ENCODE measurements at places on chromosomes 1 and 21.

DNA sequence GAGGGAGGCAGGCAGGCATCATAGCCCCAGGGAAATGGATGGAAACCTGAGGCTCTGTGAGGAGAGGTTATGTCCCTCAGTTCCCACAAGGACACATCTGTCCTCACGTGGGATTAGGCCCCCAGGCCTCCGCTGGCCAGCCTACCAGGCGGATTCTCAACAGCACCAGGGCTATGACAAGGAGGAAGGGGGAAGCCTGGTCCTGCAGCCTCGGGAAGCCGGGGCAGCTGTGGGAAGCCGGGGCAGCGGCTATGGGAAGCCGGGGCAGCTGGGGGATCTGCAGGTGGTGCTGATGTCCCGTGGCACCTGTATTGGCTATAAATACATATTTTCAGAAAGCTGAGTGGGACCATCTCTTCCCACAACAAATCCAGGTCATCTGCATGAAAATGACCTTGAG lies 19.7 kb downstream of the BSND start:
- no peak for DNase-seq

GRCh38 chr1:108646648-108647269 lies 14.1 kb downstream of the HENMT1 start:
- peak; percentile 96 for DNase-seq

GRCh38 chr1:39915499-39916129 lies 13.9 kb upstream of the MYCL start:
- DNase-seq: no peak

DNA sequence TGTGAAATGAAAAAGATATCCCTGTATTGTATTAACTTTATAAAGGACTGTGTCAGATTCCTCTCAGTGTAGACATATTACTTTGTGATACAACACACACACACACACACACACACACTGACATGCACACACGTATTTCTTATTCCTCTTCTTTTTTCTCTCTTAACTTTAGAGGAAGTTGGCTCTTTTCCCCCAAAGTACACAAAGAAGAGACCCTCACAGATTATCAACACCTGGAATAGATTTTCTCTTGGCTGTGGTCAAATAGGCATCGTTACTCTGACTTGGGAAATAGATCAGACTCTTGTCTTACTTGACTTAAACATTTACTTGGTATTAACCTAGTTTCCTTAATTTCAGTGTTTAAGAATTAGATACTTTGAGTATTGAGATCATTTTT lies 792.8 kb downstream of the ADGRL2 start:
- no peak for DNase-seq

- DNase-seq: no peak
Observed at GRCh38 chr1:100960098-100960497, 64.2 kb downstream of the SLC30A7 start.

- no peak for DNase-seq
Observed at GRCh38 chr1:23628951-23629387, 62.6 kb upstream of the RPL11 start.

GRCh38 chr1:116311193-116311592 lies 61.9 kb upstream of the ATP1A1 start:
- no peak for DNase-seq

GRCh38 chr1:24336075-24336474 lies 16.9 kb downstream of the GRHL3 start:
- no peak for DNase-seq

GRCh38 chr1:17795081-17795809 lies 40.1 kb downstream of the ACTL8 start:
- DNase-seq: no peak

GRCh38 chr1:10911490-10912166 lies 100.8 kb upstream of the TARDBP start:
- no peak for DNase-seq

DNA sequence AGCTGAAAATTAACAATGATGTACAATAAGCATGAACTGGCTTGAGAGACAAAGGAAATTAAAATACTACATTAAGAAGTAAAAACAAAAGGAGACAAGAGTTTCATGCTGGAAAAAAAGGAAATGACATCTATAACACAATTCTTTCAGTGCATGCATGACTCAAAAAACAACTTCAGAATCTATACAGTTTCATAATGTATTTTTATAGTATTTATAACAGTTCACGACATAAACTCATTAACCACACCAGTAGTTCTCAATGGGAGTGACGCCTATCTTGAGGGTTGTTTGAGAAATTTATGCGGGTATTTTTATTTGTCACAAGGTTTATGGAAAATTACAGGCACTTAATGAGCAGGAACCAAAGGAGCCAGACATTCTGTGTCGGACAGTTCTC lies 168.5 kb downstream of the SMYD3 start:
- DNase-seq: no peak

GRCh38 chr1:1539310-1540089 lies 924 bp downstream of the TMEM240 start:
- no peak for DNase-seq

- DNase-seq: no peak
Observed at GRCh38 chr1:1612104-1612400, 3.2 kb upstream of the MIB2 start.

- no peak for DNase-seq
Observed at GRCh38 chr1:218123968-218124367, 161.1 kb upstream of the RRP15 start.

GRCh38 chr1:206029484-206029883 lies 5.8 kb upstream of the CTSE start:
- DNase-seq: no peak

- DNase-seq: peak; percentile 40
Observed at GRCh38 chr1:208036106-208036808, 125.3 kb upstream of the CD34 start.

GRCh38 chr1:33272930-33273329 lies 16.6 kb downstream of the ZNF362 start:
- DNase-seq: no peak

DNA sequence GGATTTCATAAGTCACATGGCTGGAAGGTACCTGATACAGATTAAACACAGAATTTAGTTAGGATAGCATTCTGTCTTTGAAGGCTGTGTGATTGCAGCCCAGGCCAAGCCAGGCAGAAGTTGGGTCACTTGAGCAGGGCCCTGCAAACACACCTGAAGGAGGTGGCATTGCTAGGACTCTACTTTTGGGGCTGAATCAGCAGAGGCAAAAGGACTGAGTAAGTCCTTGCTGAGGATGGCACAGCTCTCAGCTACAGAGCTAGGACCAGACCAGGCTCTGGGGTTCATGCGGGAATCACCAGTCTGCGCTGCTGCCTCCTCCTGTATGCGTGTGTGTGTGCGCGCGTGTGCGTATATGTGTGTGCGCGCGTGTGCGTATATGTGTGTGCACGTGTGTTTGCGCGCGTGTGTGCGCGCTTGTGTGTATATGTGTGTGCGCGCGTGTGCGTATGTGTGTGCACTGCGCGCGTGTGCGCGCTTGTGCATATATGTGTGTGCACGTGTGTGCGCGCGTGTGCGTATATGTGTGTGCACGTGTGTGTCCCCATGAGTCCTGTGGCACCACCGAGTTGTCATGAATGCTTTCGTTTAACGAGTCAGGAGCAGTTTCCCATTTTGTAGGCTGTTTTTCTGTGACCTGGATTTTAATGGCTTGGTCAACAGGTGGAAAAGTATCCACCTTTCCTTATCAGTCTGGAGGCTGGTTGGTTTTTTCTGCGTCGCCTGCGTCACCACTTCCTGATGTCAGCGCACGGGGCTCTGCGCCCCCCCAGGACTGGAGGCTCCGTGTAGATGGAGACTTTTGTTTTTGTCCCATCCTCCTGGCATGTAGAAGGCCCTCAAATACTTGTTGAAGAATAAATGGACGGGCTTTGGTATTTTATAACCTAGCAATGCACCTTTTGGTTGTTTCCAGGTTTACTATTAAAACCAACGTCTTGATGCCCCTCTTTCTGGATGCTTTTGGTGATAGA lies 34.7 kb downstream of the ADARB1 start:
- no peak for DNase-seq

GRCh38 chr1:172778456-172779455 lies 119.9 kb downstream of the FASLG start:
- DNase-seq: no peak

DNA sequence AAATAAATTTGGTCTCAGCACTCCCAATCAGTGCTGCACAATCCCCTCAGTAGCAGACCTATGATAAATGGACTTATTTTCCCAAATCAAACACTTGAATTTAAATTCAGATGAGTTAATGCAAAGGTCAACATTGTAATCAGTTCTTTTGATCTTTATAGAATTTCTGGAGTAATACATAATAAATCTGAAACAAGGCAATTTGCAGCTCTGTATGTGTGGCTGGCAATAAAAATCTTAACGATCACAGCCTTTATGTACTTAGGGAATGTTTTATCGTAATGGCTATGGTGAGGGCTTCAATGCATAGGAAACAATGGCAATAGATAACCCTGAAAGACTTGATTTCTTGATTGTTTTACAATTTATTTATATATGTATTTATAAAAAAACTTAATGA lies 91.4 kb downstream of the GPATCH2 start:
- no peak for DNase-seq

- DNase-seq: no peak
Observed at GRCh38 chr1:5933050-5933449, 59.2 kb downstream of the NPHP4 start.

GRCh38 chr1:231806623-231807495 lies 180.3 kb downstream of the DISC1 start:
- peak; percentile 78 for DNase-seq

DNA sequence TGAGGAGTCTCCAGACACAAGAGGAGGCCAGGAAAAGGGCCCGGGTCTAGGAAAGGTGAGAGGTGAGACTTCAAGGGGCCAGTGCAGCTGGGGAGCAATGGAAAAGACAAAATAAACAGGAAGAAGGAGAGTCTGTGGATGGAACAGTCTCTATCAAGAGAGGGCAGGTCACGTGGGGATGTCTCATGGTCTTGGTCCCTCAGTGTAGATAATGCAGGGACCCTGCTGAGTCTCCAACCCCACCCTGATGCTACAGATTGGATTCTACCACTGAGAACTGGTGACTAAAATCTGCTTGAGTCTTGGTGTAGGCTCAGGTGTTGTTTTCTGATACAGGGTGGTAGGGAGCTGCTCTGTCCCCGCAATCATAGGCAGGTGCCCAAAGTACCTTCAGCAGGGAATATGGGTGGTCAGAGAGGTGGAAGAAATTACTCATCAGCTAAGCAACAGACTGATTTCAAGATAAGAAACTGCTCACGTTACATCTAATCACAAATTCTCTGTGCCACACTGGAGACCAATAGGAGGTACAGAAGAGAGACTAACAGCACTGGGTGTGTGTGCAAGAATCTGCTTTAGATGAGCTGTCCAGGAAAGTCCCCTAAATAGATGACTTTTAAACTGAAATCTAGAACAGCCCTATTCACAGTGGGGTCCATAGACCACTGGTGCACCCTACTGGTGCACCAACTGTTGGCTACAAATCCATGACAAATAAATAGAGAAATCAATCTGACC lies 101.5 kb upstream of the TLR5 start:
- DNase-seq: peak; percentile 47

DNA sequence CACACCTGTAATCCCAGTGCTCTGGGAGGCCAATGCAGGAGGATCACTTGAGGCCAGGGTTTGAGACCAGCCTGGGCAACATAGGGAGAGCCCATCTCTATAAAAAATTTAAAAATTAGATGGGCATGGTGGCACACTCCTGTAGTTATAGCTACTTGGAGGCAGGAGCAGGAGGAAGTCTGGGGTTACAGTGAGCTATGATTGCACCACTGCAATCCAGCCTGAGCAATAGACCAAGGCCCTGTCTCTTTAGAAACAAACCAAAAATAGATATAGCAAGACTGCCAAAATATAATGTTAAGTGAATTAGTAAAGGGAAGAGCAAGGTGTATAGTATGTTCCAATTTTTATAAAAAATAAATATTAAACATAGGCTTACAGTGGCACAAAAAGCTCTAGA lies 28.8 kb downstream of the PLEKHO1 start:
- peak; percentile 72 for DNase-seq

GRCh38 chr1:118304722-118305359 lies 119.8 kb upstream of the SPAG17 start:
- DNase-seq: no peak

DNA sequence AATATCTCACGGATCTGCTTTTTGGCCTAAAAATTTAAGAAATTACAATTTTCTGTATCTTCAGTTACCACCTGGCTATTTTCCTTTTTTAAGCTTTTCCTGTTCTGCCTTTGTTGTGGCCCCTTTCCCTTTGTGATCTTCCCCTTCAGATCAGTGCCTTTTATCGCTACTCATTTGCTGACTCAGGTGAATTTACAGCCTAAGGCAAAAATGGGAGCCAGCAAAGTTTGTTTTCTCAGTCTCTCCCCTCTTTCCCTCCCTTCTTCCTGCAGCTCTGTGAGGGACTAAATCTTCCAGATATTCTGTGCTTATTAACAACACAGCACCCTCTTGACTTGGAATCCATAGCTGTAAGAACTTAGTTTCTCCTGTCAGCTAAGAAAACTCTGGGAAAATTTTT lies 5.3 kb upstream of the PRRC2C start:
- DNase-seq: no peak

GRCh38 chr1:202084791-202085681 lies 37.7 kb upstream of the GPR37L1 start:
- DNase-seq: no peak

- DNase-seq: no peak
Observed at GRCh38 chr1:99776120-99776519, 9.7 kb upstream of the FRRS1 start.

DNA sequence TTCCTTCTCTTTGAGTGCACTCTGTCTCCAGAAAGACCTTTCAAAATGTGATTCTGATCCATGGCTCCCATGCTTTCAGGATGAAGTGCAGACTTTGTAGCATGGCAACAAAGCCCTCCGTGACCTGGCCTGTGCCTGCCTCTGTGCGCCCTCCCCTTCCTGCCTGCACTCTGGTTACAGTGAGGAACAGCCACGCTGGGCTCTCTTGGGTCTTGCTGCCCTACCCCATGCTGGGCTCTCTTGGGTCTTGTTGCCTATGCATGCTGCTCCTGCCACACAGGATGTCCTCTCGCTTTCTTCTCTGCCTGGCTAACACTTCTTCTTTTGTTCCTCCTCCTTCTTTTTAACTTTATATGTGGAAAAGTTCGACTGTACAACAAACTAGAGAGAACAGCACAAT lies 28.0 kb downstream of the LMOD1 start:
- DNase-seq: no peak

DNA sequence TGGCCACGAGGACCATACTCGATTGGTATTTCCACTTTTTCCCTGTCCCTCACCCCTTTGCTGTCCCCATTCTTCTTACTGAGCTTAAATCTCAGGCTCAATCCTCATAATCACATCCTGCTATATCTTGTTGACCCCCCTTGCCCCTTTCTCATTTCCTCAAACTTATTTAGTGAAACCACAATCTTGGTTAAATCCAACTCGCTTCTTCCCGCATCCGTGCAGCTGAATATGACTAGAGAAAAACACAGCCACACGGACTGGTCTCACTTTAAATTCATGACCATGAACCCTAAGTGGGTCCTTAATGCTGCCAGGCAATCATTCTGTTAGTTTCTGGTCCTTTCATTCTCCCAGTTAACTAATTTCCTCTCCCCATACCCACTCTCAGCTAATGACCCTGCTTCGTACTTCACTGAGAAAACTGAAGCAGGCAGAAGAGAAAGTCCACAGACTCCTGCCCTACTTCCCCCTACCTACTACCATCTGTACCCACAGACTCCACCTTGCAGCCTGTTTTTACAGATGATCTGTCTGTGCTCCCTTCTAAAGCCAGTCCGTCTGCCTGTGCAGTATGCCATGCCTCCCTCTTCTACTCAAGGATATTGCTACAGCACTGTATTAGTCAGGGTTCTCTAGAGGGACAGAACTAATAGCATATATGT lies 96.8 kb upstream of the LMO4 start:
- no peak for DNase-seq

Measured in inflammatory macrophage (primary cell).